ENCODE measurements at places on chromosomes 1 and 21.

DNA sequence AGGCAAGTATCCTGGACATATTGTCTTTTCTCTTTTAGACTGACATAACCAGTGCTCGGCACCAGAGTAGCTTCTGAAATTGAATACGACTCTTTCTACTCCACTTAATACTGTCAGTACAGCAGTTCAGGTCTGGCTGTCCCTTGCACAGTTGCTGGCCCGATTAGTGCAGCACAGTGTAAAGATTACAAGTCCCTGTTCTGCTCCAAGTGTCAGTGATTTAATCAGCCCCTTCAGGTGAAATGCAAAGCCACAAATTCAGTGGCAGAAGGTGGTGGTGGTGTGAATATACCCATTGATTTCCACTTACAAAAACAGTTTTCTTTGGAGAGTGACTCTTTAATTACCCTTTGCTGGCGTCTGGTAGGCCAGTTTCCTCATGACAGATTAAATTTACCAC is 545.4 kb downstream of the ADGRL2 start:
- DNase-seq = no peak

GRCh38 chr1:217275655-217276398 is 355.1 kb downstream of the GPATCH2 start:
- DNase-seq = no peak

GRCh38 chr1:7536891-7537591 is 234.1 kb upstream of the VAMP3 start:
- no peak for DNase-seq

GRCh38 chr1:78044796-78045562 is 787 bp upstream of the GIPC2 start:
- no peak for DNase-seq

- DNase-seq = no peak
Measured at GRCh38 chr1:235045034-235045690, 83.5 kb downstream of the TOMM20 start.

DNA sequence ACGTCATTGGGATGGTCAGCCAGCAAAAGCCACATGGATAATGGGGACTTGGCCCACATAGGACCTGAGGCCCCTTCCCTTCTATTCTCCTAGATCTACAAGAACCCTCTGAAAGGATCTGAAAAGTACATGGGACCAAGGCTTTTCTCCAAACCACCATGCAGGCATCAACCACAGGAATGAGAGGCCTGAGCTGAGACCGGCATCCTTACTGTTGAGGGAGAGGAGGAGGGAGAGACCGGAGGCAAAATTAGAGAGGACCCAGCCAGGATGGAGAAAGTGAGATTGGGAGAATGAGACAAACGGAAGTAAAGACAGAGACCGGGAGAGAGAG is 281.7 kb downstream of the RRAGC start:
- no peak for DNase-seq

- DNase-seq = no peak
Measured at GRCh38 chr1:109192433-109192832, 21.3 kb upstream of the SARS1 start.

DNA sequence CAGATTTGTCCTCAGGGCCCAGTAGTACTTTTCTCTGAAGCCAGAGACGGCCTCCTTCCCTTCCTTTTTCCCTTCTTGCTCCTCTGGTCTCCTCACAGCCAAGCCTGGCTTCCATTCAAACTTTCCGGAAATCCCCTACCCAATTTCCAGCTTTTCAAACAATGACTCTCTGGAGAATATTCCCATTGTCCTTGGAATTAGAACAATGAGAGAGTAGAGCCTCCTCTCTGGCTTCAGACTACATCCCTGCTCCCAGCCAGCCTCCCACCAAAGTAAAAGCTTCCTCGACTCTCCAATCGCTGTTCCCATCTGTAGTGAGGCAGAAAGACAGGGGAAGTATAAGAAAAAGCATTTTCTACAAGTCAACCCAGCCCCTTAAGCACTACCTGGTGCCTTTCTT is 77.7 kb upstream of the SOX13 start:
- no peak for DNase-seq

DNA sequence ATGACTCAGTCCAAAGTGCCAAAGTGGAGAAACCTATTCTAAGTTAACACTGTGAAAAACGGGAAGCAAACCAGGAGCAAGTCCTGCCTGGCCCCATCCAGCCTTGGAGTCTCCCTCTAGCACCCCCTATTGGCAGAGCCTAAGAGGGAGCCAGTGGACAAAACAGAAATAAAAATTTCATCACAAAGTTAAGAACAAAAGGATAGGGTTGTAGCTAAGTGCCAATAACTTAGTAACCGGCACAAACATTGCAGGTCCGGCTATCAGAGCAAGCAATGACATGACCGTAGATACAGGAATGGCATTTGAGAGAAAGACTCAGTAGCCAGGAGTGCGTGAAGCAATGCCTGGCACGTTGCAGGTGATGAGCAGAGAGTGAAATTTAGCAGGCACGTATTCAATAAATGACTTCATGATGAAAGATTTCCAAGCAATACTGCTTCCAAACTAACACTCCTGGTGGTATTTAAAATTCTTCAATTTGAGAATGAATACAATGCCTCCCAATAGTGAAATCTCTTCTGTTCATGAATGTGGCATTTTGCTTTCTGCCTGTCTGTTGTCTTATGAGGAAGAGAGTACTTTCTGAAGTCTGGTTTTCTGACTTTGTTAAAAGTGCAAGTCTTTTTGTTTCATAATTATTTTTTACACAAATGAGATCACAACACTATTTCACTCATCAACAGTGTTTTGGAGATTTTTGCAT is 391.0 kb downstream of the OMA1 start:
- DNase-seq = no peak

DNA sequence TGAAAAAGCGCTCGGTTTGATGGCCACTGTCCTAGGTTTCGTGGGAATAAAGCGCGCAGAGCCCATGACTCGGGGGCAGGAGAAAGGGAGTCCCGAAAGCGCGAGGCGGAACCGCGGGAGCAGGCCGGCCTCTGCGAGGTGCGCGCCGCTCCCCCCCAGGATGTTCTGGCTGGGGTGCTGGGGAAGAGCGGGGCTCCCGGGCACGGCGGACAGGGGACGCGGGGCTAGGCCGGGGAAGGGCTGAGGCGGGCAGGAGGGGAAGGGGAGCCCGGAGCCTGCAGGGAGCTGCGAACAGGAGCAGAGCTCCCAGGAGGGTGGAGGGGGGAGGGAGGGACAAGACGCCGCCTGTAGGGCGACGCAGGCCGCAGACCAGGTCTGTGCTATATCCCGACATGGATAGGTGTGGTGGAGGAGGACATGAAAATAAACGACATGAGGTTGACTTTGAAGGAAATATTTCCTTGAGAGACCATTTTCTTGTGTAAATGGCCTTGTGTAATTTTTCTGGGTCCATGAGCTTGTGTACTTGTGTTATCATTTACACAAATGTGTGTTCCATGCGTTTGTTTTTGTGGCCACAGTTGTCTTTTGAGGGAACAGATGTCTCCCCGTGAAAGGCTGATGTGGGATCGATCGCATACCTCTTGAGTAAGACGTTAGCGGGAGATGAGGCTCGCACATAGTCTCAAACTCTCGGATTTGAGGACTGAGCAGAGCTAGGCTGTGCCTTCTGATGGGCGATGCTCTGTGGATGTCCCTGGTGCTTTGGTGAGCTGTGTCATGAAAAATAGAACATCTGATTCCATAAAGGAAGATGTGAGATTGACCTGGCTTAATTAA is 1.3 kb downstream of the PCNT start:
- DNase-seq = peak; percentile 57

DNA sequence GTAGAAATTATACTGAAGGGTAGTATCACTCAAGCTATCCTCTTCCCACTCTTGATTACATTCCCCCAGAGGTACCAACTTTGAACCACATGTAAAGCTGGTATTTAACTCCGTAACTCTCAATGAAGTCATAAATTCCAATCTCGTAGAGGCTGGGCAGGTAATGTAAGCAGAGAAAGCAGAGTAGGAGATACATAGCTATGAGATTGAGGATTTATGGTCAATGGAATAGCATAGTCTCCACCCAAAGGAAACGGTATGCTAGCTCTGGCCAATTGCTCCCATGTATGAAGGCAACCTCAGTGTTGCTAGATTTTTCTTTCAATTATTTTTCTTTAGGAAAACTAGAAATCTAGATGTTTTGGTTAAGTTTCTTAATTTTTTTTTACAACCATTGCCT is 163.1 kb upstream of the NRIP1 start:
- DNase-seq = no peak

DNA sequence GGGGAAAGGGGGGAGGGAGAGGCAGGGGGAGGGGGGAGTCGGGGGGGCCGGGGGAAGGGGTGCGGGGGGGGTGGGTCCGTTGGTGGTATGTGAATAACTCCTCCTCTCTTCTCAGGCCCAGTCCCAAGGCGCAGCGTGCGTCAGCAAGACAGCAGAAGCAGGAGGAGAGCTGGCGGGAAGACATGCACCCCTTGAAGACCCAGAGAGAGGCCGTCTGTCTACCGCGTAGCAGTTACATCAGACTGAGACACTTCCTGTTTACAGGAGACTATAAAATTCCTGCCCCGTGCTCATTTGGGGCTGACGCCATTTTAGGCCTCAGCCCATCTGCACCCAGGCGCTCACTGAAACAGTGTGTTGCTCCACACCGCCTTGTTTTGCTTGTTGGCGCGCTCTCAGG is 55.3 kb downstream of the SETD4 start:
- no peak for DNase-seq

DNA sequence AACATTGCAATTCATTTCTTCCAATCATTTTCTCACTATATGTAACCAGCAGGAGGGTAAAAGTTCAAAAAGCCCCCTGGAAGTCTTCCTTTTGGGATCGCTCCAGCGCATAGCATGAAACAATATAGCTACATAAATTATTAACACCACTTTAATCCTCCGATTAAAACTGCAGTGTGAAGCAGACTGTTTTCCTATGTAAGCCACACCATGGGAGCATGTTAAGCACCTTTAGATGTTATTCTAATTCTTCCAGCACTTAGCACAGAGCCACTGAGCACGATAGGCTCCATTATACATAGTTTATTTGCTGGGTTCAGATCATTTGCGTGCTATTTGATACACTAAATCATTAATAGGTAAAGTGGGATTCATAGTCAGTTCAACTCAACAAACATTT is 18.4 kb upstream of the GADD45A start:
- no peak for DNase-seq

- no peak for DNase-seq
Measured at GRCh38 chr1:160567858-160568682, 11.2 kb downstream of the CD84 start.

DNA sequence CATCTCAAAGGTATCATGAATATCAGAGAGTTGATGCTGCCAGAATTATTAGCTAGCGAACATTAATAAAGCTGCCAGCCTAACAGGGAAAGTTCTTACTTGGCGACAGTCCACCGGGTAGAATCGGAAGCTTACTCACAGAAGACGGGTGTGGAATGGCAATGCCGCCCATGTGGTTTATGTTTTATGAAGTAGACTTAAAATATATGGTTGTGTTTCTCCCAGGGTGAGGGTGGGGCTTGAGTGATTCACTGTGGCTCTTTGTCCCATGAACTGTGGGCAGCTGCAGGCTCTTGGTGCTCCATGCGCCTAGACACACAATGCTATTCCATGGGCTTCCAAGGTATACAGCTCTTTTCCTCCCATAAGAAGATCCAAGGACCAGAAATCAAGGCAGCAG is 162.7 kb downstream of the PIGK start:
- no peak for DNase-seq

DNA sequence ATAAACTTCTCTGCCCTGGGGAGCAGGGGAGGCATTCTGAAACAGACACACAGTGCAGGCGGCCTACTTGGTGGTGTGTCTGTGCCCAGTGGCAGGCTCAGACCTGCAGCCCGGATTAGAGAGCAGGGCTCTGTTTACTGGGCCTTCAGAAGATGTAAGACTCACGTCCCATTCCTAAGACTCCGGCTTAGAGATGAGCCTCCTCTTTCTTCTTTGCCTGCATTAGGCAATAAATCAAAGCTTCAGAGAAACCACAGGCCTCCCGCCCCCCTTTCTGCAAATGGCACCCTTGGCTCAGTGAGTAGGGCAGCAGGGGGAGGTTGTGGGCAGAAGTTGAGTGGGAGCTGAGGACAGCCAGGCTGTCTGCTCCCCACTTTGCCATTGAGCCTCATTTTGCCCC is 35.8 kb downstream of the LGR6 start:
- no peak for DNase-seq

GRCh38 chr1:112878321-112878720 is 77.7 kb downstream of the SLC16A1 start:
- DNase-seq = no peak

GRCh38 chr1:2258122-2258681 is 30.1 kb downstream of the SKI start:
- no peak for DNase-seq

GRCh38 chr1:208324005-208324404 is 79.8 kb upstream of the PLXNA2 start:
- DNase-seq = no peak

DNA sequence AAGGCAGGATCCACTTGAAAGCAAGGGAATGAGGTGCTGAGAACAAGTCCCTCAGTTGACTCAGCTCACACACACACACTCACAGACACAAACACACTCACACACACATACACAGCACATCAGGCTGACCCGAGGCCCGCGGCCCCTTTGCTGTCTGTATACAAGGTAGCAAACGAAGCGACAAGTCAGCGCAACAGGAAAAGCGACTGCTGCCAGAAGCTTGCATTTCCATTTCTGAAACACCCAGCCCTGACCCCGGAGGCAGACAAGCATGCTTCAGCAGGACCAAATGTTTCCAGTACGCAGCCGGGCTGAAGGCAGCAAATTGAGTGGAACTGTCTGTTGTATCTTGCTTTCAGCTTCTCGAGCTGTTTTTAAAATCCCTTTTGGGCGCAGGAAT is 501.6 kb downstream of the NPHP4 start:
- no peak for DNase-seq

- no peak for DNase-seq
Measured at GRCh38 chr1:193914871-193915270, 728.5 kb upstream of the B3GALT2 start.

GRCh38 chr1:219000631-219001030 is 173.0 kb upstream of the LYPLAL1 start:
- no peak for DNase-seq

- no peak for DNase-seq
Measured at GRCh38 chr1:115419571-115419970, 81.5 kb upstream of the NGF start.

GRCh38 chr1:29811727-29812407 is 575.5 kb downstream of the PTPRU start:
- DNase-seq = no peak

All from germinal center (tissue), 1 donor.